Iris pigment epithelial cell (primary cell): ENCODE measurements at places on chromosomes 4 and X.

DNA sequence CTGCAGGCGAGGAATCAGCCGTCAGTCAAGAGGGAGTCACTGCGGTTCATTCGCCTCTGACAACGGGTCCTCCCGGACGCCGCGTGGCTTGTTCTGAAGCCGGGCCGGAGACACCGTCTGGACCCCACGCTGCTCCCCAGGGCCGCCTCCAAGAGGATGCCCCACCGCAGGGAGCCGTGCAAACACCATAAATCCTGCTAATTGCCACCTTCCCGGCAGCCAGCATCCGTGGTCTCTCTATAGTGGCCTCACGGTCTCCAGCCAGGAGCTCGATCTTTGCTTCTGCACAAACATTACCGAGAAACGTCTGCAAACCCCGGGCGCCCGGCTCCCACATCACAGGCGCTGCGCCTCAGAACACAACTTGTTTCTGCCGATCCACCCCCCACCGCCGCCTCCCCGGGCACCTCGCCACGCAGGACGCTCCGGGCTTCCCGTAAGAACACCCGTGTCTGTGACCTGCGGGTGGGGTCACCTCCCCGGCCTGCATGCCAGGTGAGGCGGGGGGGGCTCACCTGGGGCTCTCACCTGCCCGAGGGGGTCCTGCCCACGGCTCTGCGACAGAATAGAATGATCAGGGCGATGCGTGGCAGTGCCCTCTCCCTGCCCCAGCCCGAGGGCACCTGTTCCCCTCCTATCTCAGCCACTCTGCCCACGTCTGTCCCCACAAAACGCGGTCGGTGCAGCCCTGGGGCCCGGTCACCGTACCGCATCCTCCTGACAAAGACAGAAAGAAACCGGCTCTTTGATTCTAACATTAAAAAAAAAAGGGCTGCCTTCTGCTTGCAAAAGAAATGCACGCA, 32.4 kb upstream of the PPP2R3B start:
- DNase-seq, result no peak

- DNase-seq, result no peak
Measured at GRCh38 chr4:56261027-56261426, 126.3 kb downstream of the AASDH start.

DNA sequence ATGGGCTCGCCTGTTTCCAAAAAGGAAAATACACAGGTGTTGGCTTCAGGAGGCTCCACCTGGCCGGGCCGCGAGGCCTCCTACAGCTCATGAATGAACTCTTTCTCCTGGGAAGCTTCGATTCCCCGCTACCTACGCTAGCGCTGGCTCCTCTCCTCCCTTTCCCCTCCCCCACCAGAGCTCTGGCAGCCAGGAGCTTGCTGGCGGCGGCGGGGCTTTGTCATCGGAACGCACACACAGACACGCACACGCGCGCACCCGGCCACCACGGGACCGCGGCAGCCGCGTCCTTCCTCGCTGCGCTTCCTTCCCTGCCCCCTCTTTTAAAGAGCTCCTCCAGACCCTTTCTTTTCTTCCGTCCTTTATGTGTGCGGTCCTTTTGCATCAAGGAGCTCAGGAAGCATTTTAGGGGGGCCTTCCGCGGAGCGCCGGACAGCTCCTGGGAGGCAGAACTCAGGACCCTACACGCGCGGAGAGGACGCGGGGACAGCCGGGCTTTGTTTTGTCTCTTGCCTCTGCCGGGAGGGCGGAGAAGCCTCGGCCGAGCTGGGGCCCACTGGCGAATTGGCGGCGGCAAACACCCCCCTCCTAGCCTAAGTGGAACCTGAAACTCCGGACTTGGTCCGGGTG, 70.2 kb upstream of the BCOR start:
- no peak for DNase-seq

DNA sequence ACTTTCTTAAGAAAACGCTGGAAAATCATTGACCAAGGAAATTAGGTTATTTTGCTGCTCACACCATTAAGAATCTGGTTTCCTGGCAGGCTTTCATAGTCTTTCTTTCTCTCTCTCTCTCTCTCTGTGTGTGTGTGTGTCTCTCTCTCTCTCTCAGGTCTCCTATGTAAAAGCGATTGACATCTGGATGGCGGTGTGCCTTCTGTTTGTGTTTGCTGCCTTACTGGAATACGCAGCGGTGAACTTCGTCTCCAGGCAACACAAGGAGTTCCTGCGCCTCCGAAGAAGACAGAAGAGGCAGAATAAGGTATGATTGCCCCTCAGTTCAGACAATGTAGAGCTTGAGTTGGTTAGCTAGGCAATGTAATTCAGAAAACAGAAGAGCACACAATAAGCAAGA, 161.2 kb downstream of the GLRA2 start:
- DNase-seq, result no peak

DNA sequence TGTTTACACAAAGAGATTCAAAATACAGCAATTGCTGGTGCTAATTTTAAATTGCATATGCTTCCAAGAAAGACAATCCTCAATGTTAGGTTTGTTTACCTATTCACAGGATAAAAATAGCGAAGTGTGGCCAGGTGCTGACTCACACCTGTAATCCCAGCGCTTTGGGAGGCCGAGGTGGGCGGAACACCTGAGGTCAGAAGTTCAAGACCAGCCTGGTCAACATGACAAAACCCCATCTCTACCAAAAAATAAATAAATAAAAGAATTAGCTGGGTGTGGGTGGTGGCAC, 77.7 kb downstream of the OPHN1 start:
- no peak for DNase-seq

- DNase-seq, result peak; percentile 26
Measured at GRCh38 chrX:110755611-110756010, 40.0 kb downstream of the CHRDL1 start.

- DNase-seq, result peak; percentile 72
Measured at GRCh38 chrX:13119386-13119785, 75.0 kb upstream of the FAM9C start.

- no peak for DNase-seq
Measured at GRCh38 chrX:1455948-1456280, 3.2 kb upstream of the ASMTL start.

GRCh38 chrX:6228720-6229119, at the start of gene NLGN4X:
NLGN4X (minus strand) TSS chrX:6228867; CDS start chrX:6151466, 77,401 bp downstream.
- DNase-seq, result no peak

GRCh38 chrX:8946563-8946962, 87.4 kb downstream of the FAM9B start:
- DNase-seq, result no peak

DNA sequence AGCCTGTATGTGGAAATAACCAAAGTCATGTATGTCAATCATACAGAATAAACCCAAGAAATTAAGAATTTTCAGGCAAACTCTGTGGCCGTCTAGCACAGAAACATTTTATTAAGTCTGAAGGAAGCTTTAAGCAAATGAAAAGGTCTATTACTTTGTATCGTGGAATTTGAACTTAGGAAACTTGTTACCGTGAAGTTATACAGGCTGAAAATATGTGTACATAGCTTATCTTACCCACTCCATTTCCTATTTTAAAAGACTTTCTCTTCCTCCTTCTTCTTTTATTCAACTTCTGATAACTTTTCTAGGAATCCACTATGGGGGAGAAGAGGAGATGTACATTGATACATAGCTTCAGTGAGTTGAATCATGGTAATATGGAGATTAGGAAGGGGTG, 108.3 kb downstream of the AGTR2 start:
- no peak for DNase-seq

DNA sequence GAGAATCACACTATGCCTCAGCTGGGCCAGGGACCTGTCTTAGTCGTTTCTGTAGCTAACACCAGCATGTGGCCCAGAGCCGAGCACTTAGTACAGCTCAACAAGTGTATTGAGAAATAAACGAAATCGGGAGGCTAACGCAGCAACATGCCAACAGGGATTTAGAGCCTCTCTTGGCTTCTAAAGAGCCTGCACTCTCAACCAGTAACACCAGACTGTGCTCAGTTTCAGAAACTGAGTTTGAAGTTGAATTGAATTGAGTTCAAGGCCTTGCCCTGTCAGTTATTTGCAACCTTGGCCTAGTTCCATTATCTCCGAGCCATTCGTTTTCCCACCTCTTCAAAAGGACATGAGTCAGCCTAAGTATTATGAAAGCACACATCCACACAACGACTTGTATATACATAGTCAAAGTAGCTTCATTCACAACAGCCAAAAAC, 71.3 kb upstream of the LDB2 start:
- peak; percentile 93 for DNase-seq

- DNase-seq, result no peak
Measured at GRCh38 chr4:36835246-36835645, 409.3 kb upstream of the NWD2 start.

DNA sequence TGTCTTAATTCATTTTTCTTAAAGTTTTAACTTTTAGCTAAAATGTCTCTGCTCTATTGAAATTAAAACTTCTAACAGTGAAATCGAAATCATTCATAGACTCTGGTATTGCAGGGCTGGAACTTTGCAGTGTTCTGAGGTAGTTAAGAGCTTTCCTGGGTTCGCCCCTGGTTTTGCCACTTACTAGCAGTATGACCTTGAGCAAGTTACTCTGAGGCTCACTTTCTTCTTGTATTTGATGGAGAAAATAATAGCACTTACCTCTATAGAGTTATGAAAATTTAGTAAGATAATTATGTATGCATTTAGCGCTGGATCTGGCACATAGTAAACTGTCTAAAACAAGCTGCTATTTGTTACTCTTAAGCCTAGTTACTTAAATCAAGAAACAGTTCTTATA, 1.7 kb downstream of the SLAIN2 start:
- DNase-seq, result no peak

- peak; percentile 63 for DNase-seq
Measured at GRCh38 chrX:71128915-71129765, 10.7 kb downstream of the MED12 start.

GRCh38 chr4:99357948-99358347, 5.4 kb upstream of the ADH1C start:
- DNase-seq, result no peak

- peak; percentile 22 for DNase-seq
Measured at GRCh38 chr4:126223784-126224407, 909.1 kb downstream of the FAT4 start.

DNA sequence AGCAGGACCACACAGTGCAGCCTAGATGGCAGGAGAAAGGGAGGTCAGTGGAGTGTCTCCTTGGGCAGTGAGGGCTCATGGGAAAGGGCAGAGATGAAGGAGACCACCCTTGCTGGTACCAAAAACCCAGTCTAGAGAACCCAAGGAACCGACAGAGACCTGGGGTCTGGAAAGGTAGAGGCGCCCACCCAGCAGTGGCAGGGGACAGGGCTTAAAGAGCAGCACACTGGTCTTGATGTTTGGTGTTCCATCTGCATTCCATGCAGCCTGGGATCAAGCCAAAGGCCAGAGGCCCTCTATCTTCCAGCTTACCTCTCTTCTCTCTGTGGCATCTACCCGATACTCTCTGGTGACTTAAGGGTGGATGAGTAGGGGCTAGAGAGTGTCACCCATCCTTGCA, 127.5 kb downstream of the PJA1 start:
- no peak for DNase-seq

DNA sequence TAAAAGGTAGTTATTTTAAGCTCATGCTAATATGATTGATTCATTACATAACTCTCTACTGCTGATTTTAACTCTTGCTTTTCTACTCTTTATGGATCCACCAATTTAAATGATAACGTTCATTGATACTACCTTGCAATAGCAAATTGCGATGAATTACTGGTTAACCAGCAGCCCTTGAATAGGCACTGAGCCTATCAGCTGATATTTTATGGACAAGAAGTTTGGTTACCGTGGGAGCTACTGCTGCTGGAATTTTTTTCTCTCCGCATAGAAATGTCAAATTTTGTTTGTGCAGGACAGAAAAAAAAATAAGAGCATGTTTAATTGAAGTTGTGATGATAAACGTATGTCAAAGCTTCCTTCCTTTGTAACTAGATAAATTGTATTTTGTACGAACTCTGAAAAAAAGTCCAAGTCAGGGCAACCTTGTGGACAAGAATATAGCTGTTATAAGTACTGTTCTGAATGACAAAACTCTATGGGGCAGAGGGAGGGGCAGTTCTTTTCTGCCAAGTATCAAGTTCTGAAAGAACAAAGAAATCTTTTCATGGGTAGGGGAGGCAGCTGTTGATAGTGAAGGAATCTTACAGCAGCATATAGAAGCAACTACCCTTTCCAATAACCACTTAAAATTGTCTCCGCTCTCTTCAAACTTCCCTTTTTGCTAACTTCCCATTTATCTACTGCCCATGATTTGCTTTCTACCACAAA, 434.9 kb upstream of the PABPC4L start:
- no peak for DNase-seq

DNA sequence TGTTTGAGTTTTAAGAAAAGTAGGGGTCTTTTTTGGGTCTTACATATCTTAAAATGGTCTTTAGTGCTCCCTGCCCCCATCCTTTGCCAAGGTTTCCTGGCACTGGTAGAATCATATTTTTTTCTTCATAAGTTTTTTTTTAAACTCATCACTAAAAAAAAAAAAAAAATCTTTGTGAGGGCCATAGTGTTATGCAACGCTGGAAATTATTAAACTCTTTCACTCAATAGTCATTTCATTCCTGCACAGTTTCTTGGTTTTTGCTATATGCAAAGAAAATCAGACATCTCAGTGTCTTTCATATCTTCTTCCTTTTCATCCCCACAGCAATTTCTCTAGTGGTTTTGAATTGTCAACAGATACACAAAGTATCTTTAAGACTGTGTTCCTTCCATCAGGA, 95.6 kb downstream of the TMA16 start:
- DNase-seq, result no peak

DNA sequence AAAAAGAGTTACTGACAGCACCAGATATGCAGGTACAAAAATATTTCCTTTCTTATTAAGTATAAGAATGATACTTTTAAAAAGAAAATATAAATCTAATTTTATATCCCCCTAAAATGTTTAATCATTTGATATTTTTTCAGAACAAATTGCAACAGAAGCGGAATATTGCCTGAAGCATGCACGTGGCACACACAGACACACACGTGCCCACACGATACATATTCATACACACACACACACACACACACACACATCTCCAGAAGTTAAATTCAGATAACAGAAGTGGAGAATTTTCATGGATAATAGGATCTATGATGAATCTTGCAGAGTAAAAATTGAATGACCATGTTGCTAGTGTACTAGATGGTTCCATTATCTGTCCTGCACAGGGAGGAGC, 445.2 kb downstream of the GPAT3 start:
- no peak for DNase-seq

DNA sequence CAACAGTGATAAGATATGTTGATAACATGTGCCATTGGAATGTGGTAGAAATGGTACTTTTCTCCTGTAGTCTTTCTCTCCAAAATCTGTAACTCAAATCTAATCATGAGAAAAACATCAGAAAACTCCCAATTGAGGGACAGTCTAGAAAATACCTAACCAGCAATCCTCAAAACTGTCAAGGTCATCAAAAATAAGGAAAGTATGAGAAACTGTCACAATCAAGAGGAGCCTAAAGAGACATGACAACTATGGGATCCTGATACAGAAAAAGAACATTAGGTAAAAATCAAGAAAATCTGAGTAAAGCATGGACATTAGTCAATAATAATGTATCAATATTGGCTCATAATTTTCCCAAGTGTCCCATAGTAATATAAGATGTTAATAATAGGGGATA, 124.5 kb upstream of the PPP1R2C start:
- DNase-seq, result no peak

DNA sequence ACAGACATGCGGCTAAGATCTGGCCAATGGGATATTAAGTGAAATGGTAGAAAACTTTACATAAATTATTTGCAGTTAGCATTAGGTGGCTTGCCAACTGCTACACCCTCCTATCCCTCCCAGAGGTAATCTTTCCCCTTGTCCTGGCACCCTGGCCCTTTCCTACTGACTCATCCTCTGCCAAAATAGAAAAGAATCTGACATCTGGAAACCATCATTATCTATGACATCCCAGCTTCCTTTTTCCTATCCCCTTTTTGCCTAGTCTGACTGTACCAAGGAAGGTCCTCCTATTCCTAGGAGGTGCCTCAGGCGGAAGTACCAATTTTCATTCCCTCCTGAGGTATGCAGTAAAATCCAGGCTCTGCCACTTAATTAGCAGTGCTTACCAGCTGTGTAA, 163.6 kb upstream of the KLF3 start:
- DNase-seq, result no peak
